Breast epithelium (tissue), 4 donors: ENCODE measurements at places on chromosomes 3 and 15. TPM values are rescaled to one million over a fixed set of nuclear protein-coding genes. Genes with fewer than 3 reads are reported as not detected.

- no peak for DNase-seq
These were observed 916 bp downstream of the IDH3A start for GRCh38 chr15:78149805-78150751.

GRCh38 chr3:141402476-141403171, 34.3 kb downstream of the ZBTB38 start:
- DNase-seq, result peak; percentile 71

DNA sequence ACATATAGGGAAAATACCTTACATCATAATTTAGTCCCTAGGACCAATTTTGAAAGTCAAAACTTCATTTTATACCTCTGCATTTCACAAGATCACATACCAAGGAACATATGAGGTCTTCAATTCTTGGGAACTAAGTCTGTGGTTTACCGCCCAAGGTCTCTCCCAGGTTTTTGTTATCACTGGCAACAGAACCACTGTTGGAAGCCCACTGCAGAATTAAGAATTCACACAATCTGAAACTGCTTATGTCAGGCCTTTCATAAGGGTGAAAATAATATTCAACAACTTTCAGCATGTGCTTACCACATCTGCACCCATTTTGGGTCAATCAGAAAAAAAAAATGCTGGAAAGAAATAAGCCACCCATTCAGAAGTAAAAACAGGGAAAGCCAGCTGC, 107.2 kb upstream of the MME start:
- DNase-seq, result no peak

- DNase-seq, result no peak
These were observed 408.2 kb upstream of the CBLB start for GRCh38 chr3:106276755-106277612.

- DNase-seq, result no peak
These were observed 42.5 kb downstream of the CHSY1 start for GRCh38 chr15:101209285-101209845.

- DNase-seq, result no peak
These were observed 123.0 kb upstream of the PROK2 start for GRCh38 chr3:71907996-71908395.

DNA sequence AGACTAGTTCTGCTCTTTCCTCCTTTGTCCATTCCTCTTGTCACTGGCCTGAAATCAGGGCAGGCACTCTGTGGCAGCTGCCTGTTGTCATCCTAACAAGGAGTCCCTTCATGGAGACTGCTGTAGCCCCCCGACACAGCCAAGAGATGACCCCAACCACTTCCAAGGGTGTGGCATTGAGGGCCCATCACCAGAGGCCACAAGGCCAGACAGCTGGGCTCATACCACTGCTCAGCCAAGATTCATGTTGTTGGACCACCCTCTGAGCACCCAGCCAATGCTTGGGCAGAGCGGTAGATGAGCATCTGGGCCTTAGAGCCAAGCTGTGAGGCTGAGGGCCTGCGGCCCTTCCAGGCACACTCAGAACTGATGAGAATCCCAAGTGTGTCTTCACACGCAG, 85.4 kb downstream of the EPHB1 start:
- DNase-seq, result no peak

- no peak for DNase-seq
These were observed 193.7 kb upstream of the BHLHE40 start for GRCh38 chr3:4785551-4785950.

DNA sequence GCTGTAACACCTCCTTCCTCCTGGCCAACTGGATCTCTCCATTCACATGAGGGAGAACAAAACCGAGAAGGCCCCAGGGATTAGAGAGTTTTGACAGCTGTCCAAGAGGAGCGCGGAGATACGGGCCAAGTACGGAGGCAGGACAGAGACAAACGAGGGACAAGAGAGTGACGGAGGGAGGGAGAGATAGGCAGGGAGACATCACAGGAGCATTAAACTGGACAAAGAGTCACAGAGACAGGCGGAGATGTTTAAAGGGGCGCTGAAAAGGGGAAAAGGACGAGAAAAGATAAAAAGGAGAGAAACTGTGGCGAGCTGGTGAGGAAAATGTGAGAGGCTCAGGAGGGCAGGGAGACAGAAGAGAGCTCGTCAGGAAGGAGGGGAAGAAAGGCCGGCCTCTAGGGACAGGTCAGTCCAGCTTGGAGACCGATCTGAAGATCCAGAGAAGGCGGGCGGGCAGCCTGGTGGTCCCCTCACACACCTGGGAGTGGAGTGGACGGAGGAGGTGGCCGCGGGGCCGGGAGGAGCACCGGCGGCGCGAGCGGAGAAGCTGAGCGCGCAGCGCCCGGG, 40.5 kb upstream of the ROPN1 start:
- DNase-seq, result no peak

DNA sequence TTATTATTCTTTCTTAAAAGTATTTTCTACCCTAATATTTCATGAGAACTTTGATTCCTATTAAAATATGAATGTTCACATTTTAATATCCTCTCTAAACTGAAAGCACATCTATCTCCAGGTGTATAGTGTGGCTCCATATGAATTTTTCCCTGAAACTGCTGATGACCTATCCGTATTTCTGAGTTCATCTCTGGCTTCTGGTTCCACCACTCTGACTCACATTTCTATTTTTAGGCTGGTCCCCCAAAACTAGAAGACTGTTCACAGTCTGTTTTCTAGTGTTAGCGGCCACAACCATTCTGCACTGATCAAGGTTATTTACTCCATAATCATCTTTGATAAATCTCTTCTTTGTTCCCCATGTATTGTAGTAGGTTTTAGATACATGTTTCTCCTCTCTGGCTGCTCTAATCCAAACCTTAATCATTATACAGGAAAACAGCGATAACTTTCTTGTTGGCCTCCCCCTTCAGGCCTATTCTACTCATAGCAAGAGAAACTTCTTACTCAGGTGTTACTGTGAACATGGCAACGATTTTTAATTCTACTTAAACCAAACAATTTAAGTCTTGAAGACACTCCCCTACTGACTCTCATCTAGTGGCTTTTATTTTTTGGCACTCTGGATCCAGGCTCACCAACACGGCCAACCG, 12.8 kb downstream of the ADPGK start:
- DNase-seq, result no peak

DNA sequence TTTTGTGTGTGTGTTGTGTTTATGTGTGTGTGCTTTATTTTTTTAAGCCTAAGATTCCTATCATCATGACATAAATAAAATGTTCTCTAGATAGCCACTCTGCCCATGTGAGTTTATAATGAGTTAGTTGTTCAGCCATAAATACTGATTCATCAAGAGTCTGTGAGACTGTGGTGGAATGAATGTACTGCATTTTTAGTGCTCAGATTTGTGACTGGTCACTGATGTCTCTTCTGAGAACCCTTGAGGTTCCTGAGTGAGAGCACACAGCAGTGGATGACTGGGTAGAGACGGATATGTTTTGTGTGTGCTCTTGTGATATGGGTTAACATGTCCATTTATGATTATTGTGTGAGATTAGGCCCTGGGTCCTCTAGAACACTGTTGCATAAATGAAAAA, 51.2 kb downstream of the SETD5 start:
- DNase-seq, result no peak

The TMC3 gene
- 1.6 TPM for total RNA-seq

The SPG21 gene
- 91.5 TPM for total RNA-seq

The EFCC1 gene
- 3.9 TPM for total RNA-seq

The CCR5 gene
- 0.96 TPM for total RNA-seq

The CLDN1 gene
- total RNA-seq, result 2.9 TPM

The ZNF80 gene
- 0.33 TPM for total RNA-seq
